HFF-Myc (cell line): ENCODE measurements at places on chromosomes 11 and 22.

- no peak for DNase-seq
Measured at GRCh38 chr11:33630936-33631748, 69.5 kb downstream of the C11orf91 start.

DNA sequence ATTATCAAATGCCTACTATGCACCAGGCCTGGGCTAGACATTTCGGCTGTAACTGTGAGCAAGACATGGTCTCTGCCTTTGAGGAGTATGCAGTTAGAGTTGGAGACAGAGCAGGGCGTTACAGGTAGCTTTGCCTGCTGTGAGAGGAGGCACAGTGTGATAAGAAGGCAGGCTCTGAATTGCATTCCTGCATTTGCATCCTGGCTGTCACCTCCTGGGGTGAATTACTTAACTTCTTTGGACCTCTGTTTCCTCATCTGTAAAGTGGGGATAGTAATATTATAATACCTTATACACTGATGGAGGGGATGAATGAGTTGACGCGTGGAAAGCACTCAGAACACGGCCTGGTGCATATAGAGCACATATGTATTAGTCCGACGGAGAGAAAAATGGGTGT is 118.1 kb upstream of the ARHGAP20 start:
- DNase-seq: no peak

DNA sequence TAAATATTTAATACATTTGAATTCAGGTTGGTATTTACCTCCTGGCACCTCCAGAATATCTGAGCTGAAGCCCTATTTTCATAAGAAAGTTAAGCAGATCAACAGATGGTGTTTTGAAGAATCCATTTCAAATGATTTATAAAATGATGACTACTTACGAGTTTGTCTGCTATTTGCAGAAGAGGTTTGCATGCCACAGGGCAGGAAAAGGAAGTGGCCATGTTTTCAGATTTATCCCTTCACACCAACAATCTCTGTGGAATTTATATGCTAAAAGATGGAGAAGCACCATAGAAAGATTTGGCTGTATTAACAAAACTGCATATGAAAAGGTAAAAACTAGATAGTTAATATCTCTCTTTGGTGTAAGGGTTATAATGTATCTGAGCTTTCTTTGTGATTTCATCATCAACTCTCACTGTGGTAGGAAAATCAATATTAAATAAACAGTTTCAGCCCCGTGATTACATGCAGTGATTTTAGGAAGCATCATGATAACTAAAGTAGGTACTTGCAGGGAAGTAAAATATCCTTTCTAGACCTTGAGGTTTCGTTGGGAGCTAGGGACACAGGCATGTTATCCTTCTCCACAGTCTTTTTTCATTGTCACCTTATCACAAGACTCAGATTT is 2.6 kb downstream of the BMAL1 start:
- DNase-seq: no peak

- DNase-seq: no peak
Measured at GRCh38 chr11:63804259-63804658, 9.0 kb upstream of the SPINDOC start.

DNA sequence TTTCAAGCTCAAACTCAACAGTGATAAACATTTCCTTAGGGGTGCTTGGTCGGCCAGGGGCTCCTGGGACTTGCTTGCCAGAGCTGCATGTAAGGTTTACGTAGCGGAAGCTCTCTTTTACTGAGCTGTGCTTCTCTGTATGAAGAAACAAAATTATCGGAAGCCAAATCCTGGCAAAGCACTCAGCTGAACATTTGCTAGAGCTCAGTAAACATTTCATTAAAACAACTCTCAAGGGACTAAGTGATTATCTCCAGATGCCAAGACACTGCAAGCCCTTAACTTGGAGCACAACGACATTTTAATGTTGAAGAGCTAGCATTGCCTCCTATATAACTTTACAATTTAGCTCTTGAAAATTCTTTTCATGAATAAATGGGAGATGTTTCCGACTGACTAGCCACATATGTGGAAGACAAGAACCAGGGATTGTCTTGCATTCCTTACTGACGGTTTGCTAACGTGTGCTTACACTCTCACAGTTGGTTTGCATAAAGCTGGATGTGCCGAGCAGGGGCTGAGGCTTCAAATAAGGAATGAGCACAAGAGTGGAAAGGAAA is 43.4 kb downstream of the SCUBE2 start:
- DNase-seq: no peak

DNA sequence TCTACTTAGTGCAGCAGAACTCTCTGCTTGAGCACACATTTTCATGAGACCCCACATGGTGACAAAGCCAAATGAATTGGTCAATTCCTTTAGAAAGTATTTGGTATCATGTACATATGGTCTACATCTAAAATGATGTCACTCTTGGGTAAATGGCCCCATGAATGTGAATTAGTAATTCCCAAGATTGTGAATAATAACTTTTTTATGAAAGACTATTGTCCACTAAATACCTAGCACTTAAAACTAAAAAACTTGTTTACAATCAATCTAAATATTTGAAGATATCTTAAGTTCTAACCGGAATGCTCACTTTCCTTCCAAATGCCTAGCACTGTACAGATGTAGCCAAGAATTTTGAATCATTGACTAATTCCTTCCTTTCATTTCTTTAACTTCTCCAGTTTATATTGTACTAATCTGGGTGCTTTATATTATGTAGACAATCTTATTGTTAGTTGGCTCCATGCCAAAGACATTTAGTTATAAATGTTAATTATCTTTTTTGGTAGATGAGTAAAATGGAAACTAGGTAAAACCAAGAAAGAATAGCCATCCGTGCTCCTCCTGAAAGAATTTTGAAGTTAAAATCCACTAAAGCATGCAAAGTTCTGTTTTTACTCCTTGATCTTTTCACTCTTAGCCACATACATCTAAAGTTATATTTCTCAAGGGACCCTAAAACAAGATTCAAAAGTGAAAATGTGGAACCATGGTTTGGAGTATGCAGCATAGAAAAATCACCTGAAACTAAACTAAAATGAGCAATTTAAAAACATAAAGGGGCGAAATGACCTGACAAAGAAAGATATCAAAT is 145.0 kb upstream of the ARHGAP20 start:
- DNase-seq: no peak

- DNase-seq: no peak
Measured at GRCh38 chr11:27996066-27996465, 111.9 kb downstream of the KIF18A start.

- no peak for DNase-seq
Measured at GRCh38 chr11:97860237-97860636, 1160.5 kb upstream of the CNTN5 start.

DNA sequence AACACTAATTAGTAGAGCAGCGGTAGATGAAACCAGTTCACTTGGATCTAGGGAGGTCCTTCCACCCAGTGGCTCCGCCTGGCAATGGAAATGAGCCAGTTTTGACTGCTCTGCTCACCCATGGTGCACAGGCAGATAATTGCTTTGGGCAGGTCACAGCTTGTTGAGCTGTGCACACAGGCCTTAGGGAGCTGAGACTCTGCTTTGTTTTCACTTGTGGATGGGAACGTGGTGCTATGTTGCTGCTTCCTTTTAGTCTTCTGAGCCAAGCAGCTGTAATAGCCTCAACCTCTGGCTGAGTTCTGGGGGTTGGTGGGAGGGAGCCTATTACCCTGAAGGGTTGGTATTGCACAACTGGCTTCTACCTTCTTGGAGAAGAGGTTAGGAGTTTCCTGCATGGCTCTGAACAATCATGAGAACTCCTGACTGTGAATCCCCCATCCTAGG is 262.3 kb upstream of the MTNR1B start:
- no peak for DNase-seq

DNA sequence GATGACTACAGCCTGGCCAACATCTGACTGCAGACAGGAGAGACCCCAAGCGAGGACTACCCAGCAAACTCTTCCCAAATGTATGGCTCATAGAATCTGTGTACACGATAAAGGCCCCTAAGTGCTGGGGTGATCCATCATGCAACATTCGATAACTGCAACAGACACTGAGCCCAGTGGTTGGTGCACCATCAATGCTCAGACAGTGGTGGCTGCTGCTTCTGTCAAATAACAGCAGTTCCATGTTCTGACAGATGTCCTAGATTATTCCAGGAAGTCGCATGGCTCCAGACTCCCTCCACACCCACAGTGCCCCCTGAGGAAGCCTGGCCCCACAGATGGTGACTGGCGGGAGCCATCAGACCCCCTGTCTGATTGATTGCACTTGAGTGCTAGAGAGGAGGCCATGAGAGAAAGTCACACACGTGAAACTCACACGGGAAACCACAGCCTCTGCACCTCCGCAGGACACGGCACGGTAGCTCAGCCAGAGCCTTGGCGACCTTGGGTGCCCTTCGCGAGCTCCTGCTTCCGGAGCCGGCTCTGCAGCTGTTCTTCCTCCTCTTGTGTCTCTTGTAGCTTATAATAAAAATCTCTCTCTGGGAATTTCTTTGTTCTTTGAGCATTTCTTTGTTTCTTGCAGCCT is 1155.9 kb downstream of the TBC1D22A start:
- no peak for DNase-seq

DNA sequence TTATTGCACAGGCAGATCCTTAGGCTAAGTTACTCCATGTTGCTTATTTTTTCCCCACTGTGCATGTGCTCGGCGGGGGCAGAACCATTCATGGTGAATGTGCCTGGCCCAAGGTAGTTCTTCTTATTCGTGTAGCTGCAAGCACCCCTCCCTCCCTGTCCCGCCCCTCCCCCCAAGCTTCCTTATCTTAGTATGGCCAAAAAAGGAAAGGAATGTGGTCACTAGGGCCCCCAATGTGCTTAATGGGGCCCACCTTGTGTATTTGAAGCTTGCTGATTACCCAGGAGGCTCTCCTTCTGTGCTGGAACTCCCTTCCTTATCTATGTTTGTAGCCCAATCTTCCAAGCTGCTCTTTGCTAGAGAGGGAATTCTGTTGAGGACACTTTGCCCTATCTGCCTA is 1259.7 kb upstream of the RAG2 start:
- DNase-seq: no peak

DNA sequence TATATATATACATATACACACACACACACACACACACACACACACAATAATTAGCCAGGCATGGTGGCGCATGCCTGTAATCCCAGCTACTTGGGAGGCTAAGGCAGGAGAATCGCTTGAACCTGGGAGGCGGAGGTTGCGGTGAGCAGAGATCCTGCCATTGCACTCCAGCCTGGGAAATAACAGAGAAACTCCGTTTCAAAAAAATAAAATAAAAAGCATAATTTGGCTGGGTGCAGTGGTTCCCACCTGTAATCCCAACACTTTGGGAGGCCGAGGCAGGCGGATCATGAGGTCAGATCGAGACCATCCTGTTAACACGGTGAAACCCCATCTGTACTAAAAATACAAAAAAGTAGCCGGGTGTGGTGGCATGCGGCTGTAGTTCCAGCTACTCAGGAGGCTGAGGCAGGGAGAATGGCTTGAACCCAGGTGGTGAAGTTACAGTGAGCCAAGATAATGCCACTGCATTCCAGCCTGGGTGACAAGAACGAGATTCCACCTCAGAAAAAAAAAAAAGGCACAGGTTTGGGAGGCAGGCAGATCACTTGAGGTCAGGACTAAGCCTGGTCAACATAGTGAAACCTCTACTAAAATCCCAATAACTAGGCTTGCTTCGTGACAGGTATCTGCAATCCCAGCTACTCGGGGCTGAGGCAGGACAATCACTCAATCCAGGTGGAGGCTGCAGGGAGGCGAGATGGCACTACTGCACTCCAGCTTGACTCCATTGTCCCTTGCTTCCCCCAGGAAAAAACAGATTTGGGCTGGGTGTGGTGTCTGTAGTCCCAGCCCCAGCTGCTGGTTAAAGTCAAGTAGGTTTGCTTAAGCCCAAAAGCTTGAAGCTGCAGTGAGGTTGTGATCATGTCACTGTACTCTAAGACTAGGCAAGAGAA is 11.8 kb upstream of the WDR74 start:
- no peak for DNase-seq

GRCh38 chr11:111452146-111452545 is 60.0 kb downstream of the BTG4 start:
- DNase-seq: no peak

DNA sequence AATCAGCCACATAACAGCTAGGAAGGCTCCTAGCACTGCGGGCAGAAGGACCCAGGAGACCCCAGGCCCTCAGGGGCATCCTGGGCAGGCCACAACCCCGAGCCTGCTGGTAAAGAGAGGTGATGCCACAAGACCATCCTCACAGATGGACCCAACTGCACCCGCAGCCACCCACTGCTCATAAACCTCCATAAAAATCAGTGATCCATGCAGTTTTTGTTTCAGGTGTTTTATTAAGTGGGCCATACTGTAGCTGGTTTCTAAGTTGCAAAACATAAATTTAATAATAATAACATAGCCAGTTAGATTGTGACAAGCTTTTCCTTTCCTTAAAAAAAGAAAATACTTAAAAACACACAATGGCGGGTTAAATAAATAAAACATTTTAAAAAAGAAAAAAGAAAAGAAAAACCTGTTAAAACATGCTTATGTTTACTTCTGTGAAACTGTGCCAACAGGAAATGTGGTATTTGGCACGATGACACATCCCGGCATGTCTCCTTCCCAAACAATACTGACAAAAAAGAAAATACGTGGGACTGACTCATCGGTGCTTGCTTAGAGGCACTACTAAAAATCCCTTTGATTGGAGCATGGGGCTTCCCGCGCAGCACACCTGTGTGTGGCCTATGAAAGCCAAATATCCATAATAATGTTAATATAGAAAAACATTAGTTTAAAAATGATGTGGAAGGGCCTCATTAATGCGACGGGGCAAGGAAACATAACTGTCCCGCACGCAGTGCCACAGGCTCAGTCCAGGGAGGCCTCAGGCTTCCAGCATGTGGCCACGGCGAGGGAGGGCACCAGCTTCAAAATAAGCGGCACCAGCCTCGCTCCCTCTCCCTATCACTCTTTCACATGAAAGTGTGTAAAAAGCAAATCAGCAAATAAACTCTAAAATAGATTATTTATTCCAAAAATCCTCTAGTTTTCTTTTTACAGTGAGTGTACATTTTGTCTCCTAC is 47.5 kb upstream of the SCUBE2 start:
- peak; percentile 91 for DNase-seq

DNA sequence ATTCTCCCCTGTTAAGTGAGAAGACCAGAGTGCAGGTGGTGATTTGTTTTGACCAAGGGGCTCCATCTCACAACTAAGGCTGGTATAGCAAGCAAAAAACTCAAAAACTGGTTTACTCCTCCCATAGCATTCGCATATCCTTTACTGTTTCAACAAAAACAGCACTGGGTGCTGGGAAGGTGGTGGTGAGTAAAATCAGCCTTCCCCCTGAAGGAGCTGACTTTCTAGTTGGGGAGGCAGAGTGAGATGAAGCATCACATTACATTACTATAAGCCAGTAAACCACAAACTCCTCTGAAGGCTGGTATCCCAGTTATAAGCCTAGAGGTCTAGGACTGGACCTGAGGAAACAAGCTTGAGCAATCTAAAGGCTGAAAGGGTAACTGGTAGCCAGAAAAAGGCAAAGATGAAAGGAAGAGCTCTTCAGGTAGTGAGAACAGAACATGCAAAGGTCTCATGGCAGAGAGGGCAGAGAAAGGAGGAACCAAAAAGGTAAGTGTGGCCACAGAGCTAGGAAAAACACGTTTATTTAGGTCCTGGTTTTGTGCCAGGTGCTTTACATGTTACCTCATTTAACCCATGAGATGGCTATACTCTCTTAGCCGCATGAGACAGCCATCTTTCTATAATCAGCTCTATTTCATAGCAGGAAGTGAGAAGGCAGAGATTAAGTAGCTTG is 22.3 kb downstream of the TMEM123 start:
- DNase-seq: no peak

- DNase-seq: no peak
Measured at GRCh38 chr11:118226296-118226695, 1.5 kb upstream of the JAML start.

- DNase-seq: no peak
Measured at GRCh38 chr11:66106786-66107599, 36.9 kb downstream of the PACS1 start.
